Stimulated activated CD4-positive, alpha-beta T cell treated with anti-CD3 and anti-CD28 coated beads, Interleukin-1b, Interleukin-23, amount 100 ng/mL, for 4 hours (primary cell): ENCODE measurements at places on chromosomes 7 and 10.

- DNase-seq: no peak
Measured at GRCh38 chr7:101200862-101201599, at the start of gene MOGAT3. Gene MOGAT3, minus strand, starts transcription at chr7:101201036. Its CDS starts 182 bp downstream, at chr7:101200854.

GRCh38 chr10:28984431-28984830, 304.4 kb upstream of the LYZL1 start:
- DNase-seq: no peak

GRCh38 chr10:42984035-42984610, 92.7 kb upstream of the RET start:
- DNase-seq: no peak

DNA sequence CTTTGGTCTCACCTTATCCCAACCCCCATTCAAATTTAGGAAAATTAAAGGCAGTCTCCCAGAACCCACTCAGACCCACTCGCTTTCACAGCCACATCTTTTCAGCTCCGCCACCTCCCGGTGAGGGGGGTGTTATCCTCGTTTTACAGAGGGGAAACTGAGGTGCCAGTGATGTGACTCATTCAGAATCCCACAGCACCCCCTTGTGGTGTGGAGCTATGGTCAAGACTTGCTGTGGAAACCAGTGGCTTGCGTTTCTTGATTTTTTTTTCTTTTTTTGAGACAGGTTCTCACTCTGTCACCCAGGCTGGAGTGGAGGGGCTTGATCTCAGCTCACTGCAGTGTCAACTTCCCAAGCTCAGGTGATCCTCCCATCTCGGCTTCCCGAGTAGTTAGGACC, 27.6 kb downstream of the SLC35G1 start:
- peak; percentile 21 for DNase-seq

DNA sequence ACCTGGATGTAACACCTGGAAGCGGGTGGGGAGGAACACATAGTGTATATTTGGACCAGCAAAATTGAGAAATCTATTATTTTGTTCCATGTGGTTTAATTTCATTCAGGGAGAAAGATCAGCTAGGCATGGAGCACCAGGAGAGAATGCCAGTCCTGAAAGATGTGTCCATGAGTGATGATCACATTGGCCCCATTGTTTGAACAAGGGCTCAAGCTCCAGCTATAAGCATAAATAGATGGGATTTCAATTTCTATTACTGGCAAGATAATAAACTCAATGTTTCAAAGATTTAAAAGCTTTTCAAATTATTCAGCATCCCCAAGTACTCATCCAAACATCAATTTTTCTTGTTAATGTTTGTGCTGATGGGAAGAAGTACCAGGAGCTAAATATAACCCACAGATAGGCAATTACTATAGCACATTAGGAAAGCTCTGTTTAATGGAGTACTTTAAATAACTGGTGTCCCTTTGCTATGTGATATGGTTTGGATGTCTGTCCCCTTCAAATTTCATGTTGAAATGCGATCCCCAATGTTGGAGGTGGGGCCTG, 275.3 kb upstream of the PHYHIPL start:
- no peak for DNase-seq

DNA sequence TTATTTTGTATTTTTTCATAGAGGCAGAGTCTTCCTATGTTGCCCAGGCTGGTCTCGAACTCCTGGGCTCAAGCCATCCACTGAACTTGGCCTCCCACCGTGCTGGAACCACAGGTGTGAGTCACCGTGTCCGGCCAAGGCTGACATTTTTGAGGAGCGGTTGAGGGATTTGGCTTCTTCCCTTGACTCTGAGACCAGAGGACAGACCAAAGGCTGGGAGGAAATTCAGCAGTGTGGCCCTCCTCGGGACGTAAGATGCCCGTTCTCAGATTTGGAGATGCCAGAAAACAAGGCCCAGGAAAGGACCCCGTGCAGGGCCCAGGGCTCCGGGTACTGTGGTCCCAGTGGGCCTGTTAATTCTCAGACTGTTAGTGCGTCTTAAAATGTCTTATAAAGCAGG, 146.2 kb downstream of the WDR37 start:
- no peak for DNase-seq

GRCh38 chr10:47123716-47124288, 176.2 kb upstream of the GDF10 start:
- DNase-seq: no peak

- DNase-seq: no peak
Measured at GRCh38 chr7:74343281-74344131, 54.3 kb downstream of the CLIP2 start.

DNA sequence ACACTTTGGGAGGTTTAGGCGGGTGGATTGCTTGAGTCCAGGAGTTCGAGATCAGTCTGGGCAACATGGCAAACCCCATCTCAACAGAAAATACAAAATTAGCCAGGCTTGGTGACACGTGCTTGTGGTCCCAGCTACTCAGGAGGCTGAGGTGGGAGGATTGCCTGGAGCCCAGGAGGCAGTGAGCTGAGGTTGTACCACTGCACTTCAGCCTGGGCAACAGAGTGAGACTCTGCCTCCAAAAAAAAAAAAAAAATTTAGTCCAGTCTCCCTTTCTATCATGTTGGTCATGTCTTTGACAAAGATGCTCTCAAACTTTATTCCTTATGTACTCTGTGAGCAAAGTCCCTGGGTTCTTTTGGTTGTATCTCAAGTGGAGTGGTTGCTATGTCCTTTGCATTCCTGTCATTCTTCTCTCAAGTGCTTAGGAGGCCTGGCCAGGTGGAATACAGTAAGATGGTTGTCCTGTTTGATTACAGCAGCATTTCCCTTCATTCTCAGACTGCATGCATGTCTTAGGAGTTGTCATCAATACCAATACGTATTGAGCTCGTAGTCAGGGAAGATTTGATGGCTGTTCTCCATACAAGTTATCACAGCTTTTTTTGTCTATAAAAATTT, 85.7 kb downstream of the MMRN2 start:
- no peak for DNase-seq
